HFFc6 (cell line): ENCODE measurements at places on chromosomes 7 and 10. TPM values are rescaled to one million over a fixed set of nuclear protein-coding genes. Genes with fewer than 3 reads are reported as not detected.

Gene TMEM236
- total RNA-seq: 0.06 to 0.12 TPM (median 0.09 TPM) in 3 replicates

Gene SLC29A4
- 0.64 to 2.3 TPM (median 1.7 TPM) in 3 replicates for total RNA-seq

Gene HTRA1
- 48.3 to 67.2 TPM (median 52.6 TPM) in 3 replicates for total RNA-seq

Gene MMP21
- not detected in 3 replicates for total RNA-seq

Gene GLUD1
- total RNA-seq: 108 to 123 TPM (median 108 TPM) in 3 replicates

Gene IKZF1
- total RNA-seq: not detected in 3 replicates

DNA sequence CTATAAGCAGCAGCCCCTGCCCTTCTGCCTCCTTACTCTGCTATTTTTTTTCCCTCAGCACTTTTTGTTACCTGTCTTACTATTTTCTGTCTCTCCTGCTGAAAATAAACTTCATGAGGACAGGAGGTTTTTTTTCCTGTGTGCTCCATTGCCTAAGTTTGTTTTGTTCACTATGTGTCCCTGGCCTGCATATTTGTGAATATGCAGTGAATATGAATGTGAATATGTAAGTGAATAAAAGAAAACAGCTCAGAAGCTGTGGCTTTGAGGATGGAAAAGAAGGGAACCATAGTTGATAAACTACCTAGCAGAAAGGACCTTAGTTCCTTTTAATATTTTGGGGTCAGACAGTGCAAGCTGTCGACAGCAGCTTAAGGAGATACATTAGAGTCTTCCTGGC is 34.9 kb downstream of the PCBD1 start:
- DNase-seq: no peak

DNA sequence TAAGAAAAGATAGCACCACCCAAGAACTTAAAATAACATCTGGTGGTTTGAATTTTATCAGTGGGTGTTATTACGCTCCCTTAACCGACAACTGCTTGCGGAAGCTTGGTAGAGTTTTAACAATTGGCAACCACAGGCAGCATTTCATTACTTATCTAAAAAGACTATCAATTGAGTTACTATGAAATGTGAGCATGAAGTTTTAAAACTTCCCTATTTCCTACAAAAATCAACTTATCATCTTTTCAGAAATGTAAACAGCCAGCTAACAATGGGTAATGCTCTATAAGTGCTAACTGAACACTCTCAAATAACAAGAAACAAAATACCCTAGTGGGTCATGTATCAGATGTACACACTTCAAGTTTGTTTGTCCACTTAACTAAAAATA is 68.8 kb downstream of the OSBPL3 start:
- no peak for DNase-seq

- no peak for DNase-seq
These were observed 552.5 kb upstream of the MBL2 start for GRCh38 chr10:53325066-53325465.

- DNase-seq: no peak
These were observed 161.3 kb upstream of the NPVF start for GRCh38 chr7:25389489-25390106.

DNA sequence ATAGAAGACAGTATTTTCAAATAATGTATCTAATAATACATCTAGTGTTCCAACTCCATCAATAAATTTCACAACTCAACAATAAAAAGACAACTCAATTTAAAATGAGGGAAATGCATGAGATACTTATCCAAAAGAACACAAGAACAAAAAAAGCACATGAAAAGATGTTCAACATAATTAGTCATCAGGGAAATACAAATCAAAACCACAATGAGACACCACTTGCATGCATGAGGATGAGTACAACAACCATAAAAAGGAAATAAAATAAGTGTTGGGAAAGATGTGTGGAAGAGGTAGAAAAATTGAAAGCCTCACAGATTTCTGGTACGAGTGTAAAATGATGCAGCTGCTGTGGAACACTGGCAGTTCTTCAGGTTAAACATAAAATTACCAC is 111.6 kb upstream of the PTPRZ1 start:
- DNase-seq: no peak
